Aorta (tissue), 5 donors: ENCODE measurements at places on chromosomes 11 and 22. TPM values are rescaled to one million over a fixed set of nuclear protein-coding genes. Genes with fewer than 3 reads are reported as not detected.

DNA sequence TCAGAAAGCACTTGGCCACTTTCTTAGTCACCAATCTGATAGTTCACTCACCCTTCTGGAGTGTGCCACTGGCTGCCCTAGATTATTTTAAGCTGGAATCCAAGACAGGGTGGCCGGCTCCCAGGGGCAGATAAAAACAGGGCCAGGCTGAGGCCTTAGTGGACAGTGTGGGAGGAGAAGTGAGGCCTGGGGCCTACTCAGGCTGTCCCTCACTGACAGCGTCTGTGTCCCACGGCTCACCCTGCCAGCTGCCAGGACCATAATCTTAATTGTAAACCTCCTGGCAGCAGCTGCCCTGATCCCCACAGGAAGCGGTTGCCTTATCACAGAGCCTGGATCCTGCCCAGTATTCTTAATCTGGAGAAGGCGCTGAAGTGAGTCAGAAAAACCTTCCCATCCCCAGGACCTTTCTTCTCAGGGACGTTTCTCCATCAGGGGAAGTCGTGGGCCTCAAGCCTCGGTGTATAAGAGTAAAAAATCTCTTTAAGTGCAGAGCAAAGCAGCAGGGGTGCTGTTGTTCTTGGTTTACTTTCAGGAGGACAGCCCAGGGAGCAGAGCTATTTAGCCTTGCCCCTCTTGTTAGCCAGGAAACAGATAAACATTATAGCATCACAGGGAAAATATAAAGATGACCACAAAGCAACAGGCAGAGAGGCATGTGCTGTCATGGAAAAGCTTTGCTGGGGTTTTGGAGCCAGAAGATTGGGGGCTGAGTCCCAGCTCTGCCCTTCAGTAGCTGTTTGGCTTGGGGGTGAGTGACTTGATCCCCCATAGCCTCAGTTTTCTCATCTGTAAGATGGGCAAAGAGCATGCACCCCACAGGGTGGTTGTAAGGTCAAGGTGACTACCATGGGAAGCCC lies 39.6 kb downstream of the TSPAN18 start:
- H3K4me1 ChIP-seq, result peaks cover 3% of the 10 kb centered on the region
- H3K36me3 ChIP-seq, result no peaks in the 10 kb centered on the region
- peak; percentile 84 for DNase-seq
- H3K27ac ChIP-seq, result peak overlapping the region; percentile 69
- H3K27me3 ChIP-seq, result no peaks in the 10 kb centered on the region

DNA sequence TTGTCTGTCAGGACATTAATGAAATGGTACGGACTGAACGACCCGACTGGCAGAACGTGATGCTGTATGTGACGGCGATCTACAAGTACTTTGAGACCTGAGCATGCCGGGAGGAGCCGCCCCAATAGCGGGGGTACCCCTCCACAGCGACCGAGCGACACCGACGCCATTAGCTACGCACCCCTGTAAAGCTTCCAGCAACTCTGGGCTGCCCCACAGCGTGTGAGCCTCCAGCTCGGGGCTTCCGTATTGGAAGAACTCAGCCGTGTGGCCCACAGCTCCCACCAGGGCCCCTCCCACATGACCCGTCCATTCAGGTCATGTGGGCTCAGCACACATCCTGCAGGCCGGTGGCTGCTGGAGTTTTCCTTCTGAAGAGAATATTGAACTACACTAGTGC lies 12.9 kb upstream of the ADORA2A start:
- H3K4me3 ChIP-seq, result no peak overlapping the region
- no peaks in the 10 kb centered on the region for H3K4me1 ChIP-seq
- peak; percentile 62 for DNase-seq
- no peaks in the 10 kb centered on the region for H3K27me3 ChIP-seq
- H3K27ac ChIP-seq, result no peak overlapping the region

- no peaks in the 10 kb centered on the region for H3K27me3 ChIP-seq
- H3K4me3 ChIP-seq, result no peak overlapping the region
- no peak for DNase-seq
- H3K36me3 ChIP-seq, result no peaks in the 10 kb centered on the region
- no peaks in the 10 kb centered on the region for H3K4me1 ChIP-seq
Observed at GRCh38 chr11:127806501-127806900, 780.9 kb downstream of the ETS1 start.

The SOX10 gene
- polyA plus RNA-seq, result 0.08 TPM

GRCh38 chr22:48805516-48805915 lies 1022.2 kb downstream of the BRD1 start:
- H3K36me3 ChIP-seq, result no peaks in the 10 kb centered on the region
- H3K27me3 ChIP-seq, result no peaks in the 10 kb centered on the region
- H3K4me3 ChIP-seq, result no peak overlapping the region

GRCh38 chr11:47087801-47088200 lies 88.9 kb downstream of the ARFGAP2 start:
- H3K4me3 ChIP-seq, result no peak overlapping the region
- no peaks in the 10 kb centered on the region for H3K36me3 ChIP-seq
- no peaks in the 10 kb centered on the region for H3K4me1 ChIP-seq
- H3K27me3 ChIP-seq, result no peaks in the 10 kb centered on the region
- no peak overlapping the region for H3K27ac ChIP-seq

The CCDC86 gene
- 8.2 TPM for polyA plus RNA-seq

The SNAP29 gene
- 22.9 TPM for polyA plus RNA-seq

GRCh38 chr11:6612213-6613041 lies at the start of gene TAF10:
Gene TAF10, minus strand, starts transcription at chr11:6612216. Its CDS starts 27 bp downstream, at chr11:6612189.
- peak; percentile 99 for DNase-seq
- peak within 1 kb of the TSS; percentile 97 for H3K27ac ChIP-seq
- H3K27me3 ChIP-seq, result no peaks in the 10 kb centered on the region

DNA sequence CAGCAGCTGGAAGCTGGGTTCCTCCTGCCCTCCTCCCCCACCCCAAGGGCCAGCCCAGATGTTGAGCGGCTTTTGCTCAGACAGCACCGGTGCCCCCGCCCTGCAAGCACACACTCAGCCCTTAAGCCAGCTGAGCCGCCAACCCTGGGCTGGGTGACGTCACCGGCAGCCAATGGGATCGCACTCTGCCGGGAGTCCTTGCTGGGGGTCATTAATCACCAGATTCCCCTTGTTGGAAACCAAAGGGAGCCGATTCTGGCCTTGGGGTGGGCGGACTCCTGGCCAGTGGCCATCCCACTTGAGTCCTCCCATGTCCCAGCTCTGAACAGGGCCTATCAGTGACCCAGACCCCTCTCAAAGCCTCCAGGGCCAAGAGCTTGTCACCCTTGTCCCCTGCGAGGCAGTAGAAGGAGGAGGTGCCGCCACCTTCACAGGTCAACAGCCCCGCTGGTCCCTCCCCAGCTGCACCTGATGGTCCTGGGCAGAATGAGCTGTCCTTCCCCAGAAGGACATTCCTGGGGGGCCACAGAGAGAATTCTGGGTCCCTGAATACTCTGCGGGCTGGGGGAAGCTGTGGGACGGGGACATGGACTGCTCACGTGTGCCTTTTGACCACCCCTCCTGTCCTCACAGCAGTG lies 7.4 kb downstream of the DUSP8 start:
- H3K27me3 ChIP-seq, result no peaks in the 10 kb centered on the region
- H3K4me3 ChIP-seq, result no peak overlapping the region
- H3K27ac ChIP-seq, result peak overlapping the region; percentile 4
- no peaks in the 10 kb centered on the region for H3K36me3 ChIP-seq

DNA sequence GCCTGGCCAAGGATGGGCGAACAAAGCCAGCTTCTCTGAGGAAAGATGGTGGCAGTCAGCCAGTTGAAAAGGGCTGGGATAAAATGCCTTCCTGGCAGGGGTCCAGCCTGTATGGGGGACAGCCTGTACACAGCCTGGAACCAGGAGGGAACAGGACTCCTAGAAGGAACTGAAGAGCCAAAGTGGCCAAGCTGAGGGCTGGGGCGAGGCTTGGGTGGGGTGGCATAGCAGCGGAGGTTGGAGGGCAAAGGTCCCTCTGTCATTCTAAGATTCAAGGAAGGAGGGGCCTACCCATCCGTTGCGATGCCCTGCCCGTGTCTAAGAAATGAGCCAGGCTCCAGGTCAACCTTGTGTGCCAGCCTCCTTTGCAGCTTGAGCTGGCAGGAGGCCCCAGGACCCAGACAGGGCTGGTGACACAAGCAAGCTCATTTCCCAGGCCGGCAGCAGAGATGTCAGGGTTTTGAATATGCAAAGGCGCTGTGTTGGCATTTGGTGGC lies 22.6 kb downstream of the FADD start:
- H3K36me3 ChIP-seq, result no peaks in the 10 kb centered on the region
- H3K4me1 ChIP-seq, result no peaks in the 10 kb centered on the region
- H3K27ac ChIP-seq, result no peak overlapping the region
- no peak overlapping the region for H3K4me3 ChIP-seq
- H3K27me3 ChIP-seq, result no peaks in the 10 kb centered on the region
- no peak for DNase-seq

- H3K27me3 ChIP-seq, result no peaks in the 10 kb centered on the region
- H3K36me3 ChIP-seq, result no peaks in the 10 kb centered on the region
- no peak overlapping the region for H3K4me3 ChIP-seq
- H3K4me1 ChIP-seq, result no peaks in the 10 kb centered on the region
Observed at GRCh38 chr11:111148121-111148520, 97.4 kb upstream of the POU2AF2 start.

The KDM4D gene
- polyA plus RNA-seq, result 0.31 TPM

The OR2AT4 gene
- polyA plus RNA-seq, result not detected

DNA sequence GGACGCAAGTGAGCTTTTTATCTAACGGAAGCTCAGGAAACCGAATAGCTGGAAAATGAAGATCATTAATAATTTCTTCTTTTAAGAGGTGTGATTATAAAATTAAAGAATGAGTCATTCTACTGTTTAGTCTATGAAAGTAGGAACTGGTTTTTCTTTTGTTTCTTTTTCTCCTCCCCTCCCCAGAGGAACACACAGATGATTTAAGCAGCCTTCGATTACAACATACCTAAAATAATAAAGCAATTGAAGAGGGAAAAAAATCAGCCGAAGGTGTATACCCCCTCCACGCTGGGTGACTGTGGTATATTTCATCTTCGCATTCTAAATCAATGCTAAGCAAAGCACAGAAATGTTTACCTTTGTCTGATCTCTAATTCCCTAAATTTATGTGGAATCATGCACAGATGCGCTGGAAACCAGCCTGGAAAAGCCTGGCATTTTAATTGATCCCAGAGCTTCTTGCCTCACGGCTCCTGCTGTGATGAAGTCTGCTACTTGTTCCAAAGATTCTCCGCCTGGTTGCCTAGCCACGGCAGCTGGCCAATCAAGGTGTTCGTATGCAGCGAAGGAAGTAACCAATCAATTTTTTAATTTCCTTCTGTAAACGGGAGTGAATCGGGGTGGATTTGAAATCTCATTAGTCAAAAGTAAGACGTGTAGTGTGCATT lies 133.9 kb downstream of the FANCF start:
- no peaks in the 10 kb centered on the region for H3K36me3 ChIP-seq
- H3K4me1 ChIP-seq, result no peaks in the 10 kb centered on the region
- H3K27me3 ChIP-seq, result no peaks in the 10 kb centered on the region
- no peak for DNase-seq

DNA sequence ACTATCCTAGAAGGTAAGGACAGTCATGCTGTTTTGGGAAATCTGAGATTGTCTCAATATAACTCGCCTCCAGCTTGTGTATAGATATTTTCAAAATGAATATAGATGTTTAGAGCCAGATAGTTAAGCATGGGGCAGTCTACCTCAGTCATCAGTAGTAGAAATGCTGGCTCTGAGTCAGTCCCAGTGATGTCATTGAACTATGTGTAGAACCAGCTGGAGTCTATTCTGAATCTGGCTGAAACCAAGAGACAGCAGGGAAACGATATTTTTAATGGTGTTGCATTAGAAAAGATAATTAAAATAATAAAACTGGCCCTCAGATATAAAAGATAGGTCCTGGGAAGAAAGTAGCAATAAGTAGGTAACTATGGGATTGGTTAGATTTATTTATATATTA lies 25.9 kb downstream of the PIWIL4 start:
- no peaks in the 10 kb centered on the region for H3K4me1 ChIP-seq
- DNase-seq, result no peak
- H3K27ac ChIP-seq, result no peak overlapping the region
- H3K27me3 ChIP-seq, result no peaks in the 10 kb centered on the region

DNA sequence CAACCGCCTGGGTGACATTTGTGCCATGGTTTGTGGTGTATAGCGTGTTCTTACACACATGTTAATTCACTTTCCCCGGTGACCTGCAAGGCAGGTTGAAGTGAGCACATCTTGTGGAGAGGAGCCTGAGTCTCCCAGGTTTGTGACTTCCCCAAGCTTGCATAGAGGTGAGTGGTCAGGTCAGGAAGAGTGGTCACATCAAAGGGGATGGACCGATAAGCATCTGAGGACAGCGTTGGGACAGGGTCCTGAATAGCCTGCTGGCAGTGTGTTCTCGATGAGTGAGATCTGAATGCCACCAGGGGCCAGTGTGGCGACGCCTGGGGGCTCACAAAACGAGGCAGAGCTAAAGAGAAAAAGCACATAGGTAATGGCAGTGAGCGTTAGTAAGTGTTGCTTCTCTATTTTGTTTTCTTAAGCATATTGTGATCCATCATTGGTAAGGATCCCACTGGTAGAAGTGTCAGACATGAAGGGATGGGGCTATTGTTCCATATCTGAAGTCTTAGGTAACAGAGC lies 154.6 kb downstream of the GRIK4 start:
- no peaks in the 10 kb centered on the region for H3K27me3 ChIP-seq
- H3K4me3 ChIP-seq, result no peak overlapping the region
- no peaks in the 10 kb centered on the region for H3K36me3 ChIP-seq

The GRAP2 gene
- 0.05 TPM for polyA plus RNA-seq

DNA sequence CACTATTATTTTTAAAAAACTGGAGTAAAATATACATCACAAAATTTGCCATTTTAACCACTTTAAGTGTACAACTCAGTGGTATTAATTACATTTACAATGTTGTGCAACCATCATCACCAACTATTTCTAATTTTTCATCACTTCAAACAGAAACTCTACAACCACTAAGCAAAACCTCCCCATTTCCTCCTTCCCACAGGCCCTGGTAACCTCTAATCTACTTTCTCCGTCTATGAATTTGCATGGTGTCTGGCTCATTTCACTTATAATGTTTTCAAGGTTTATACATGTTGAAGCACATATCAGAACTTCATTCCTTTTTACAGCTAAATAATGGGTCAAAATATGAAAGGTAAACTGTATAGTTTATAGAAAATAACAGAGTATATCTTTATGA lies 24.4 kb downstream of the DDI1 start:
- H3K4me1 ChIP-seq, result no peaks in the 10 kb centered on the region
- H3K27me3 ChIP-seq, result no peaks in the 10 kb centered on the region
- H3K4me3 ChIP-seq, result no peak overlapping the region
- no peak for DNase-seq
- no peaks in the 10 kb centered on the region for H3K36me3 ChIP-seq

DNA sequence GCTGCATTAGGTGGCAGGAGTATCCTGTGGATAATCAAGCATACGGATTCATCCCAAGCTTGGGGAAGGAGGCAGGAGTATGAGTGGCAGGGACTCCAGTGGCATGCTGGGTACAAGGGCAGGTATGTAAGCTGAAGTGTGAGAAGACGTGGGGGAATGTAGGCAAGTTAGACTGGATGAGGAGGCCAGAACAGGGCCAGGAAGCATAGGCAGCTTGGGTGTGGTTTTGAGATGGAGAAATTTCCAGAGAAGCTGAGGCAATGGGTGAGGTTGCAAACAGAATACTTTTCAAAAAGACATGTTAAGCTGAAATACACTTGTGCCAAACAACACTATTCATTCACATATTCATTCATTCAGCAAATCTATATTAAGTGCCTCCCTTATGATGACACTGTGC lies 43.1 kb upstream of the AMOTL1 start:
- H3K4me1 ChIP-seq, result no peaks in the 10 kb centered on the region
- no peaks in the 10 kb centered on the region for H3K36me3 ChIP-seq
- no peak for DNase-seq
- H3K27ac ChIP-seq, result no peak overlapping the region
- H3K4me3 ChIP-seq, result no peak overlapping the region
